ENCODE measurements at places on chromosomes 16 and 17.

GRCh38 chr16:84959045-84959576, 52.2 kb downstream of the ZDHHC7 start:
- no peak for DNase-seq

DNA sequence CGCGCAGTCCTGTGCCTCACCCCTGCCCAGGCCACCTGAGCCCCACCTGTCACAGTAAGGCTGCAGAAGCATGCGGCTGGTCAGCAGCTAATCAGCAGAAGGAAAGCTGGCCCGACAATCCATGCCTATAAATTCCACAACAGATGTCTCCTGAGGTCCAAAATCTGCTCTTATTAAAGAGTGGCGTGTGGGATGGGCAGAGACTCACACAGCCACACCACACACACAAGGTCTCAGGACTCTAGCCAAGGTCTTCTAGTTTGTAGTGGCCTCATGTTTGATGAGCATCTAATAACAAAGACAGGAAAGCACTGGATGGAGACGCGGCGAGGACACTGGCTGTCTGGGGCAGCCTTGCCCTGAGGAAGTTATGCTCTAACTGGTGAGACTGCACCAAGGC, 55.9 kb downstream of the ANKRD11 start:
- DNase-seq = no peak

DNA sequence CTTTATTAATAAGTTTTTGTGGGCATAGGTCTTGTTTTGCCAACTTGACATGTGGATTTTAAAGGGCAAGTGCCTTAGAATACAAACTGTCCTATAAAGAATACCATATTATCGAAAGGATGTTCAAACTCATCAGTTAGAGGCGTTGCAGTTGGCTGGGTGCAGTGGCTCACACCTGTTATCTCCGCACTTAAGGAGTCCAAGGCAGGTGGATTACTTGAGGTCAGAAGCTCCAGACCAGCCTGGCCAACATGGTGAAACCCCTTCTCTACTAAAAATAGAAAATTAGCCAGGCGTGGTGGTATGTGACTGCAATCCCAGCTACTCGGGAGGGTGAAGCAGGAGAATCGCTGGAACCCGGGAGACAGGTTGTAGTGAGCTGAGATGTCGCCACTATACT, 472.0 kb downstream of the WWOX start:
- DNase-seq = no peak

GRCh38 chr16:11372829-11373306, 27.6 kb downstream of the RMI2 start:
- no peak for DNase-seq

GRCh38 chr17:64123114-64123513, 6.8 kb downstream of the ERN1 start:
- DNase-seq = no peak

DNA sequence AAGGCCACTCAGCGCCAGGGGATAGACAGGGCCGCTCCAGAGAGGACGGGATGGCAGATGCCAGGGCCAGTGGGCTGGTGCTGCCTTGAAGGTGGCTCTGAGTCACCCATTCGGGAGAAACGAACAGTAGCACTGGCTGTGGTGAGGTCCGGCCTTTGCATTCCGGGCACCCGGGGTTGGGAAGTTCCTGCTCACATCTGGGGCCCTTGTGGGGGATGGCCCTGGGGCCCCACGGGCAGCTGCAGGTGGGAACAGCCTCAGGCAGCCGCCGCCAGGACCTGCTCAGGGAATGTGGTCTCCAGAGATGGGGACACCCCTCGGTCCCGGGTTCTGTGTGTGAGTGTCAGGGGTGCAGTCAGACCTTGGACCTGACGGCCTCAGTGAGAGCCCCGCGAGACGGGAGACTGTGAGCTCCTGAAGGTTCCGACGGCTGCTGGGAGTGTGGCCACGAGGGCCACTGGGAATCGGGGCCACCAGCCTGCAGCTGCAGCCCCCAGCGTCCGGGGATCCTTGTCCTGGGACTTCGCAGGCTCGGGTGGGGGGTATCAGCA, 1.4 kb downstream of the CBFA2T3 start:
- no peak for DNase-seq

GRCh38 chr16:81834868-81835267, 55.8 kb downstream of the PLCG2 start:
- no peak for DNase-seq

DNA sequence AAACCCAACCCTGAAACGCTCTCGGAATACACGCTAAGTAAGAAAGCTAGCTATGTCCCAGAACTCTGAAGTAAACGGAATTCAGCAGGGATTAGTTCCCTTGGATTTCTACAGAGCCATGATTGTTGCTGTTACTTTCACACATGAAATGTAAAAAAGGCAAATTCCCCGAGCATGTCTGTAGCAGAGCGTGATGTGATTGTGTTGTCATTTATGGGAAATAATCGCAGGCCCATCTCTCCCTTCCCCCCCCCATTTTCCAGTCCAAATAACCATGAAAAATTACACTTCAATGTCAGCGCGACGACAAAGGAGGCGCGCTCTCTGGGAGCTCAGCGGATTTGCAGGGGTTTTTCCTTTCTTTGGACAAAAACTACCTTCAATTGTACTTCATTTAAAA, 209.0 kb downstream of the ZFHX3 start:
- no peak for DNase-seq

DNA sequence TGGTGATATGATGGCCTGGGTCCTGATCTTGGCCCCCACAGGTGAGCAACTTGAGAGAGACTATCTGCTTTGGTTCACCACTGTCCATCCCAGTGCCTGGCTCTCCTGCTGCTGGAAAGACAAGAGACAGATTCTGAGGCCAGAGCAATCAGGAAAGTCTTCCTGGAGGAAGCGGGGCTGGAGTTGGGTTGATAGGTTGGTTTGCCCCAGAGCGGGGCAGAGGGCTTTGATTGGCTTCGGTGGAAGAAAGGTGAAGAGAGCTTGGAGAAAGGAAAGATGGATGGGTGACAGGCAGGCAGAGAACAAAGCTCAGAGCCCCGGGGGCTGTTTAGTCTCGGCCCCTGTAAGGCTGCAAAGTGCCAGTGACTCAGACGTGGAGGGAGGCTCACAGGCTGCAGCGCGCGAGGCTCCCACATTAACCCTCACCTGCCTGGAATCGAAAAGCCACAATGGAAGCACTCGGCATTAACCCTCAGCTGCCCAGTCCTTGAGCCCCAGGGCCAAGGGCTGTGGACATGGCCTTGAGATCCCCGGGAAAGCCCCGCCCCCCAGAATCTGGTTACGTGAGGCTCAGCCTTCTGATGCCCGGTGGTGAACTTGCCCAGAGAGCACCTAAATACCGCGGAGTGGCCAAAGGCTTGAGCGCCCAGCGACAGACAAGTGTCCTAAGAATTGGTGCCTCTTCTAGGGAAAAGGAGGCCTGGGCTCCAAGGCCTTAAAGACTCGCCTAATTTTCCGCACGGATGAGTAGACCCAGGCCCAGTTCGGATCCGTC, 996 bp upstream of the CPNE2 start:
- DNase-seq = no peak

- no peak for DNase-seq
Measured at GRCh38 chr16:951660-952301, 19.0 kb downstream of the LMF1 start.

GRCh38 chr16:57601801-57602478, 26.5 kb upstream of the ADGRG1 start:
- DNase-seq = no peak

DNA sequence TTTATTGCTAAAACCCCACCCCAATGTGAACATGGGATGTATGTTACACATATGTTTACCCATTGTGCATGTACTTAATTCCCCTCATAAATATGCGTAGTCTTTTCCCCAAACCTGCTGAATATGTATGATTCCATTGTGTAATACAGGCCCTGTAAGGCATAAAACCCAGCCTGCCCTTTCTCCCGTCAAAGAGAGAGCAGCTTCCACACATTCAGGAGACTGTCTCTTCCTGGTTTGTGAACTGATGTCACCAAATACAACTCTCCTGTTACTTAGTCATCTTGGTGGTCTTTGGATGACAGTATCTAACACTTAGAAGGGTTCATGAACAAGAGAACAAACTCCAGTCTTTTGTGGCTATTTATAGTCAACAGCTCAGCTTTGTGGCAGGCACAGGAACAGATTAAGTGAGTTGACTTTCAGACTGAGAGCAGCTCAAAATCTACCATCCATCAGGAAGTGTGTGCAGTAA, 24.7 kb upstream of the TMC7 start:
- no peak for DNase-seq

- no peak for DNase-seq
Measured at GRCh38 chr17:2406903-2407790, 6.3 kb upstream of the MNT start.

- DNase-seq = no peak
Measured at GRCh38 chr16:11296706-11297491, 15.8 kb upstream of the PRM1 start.

DNA sequence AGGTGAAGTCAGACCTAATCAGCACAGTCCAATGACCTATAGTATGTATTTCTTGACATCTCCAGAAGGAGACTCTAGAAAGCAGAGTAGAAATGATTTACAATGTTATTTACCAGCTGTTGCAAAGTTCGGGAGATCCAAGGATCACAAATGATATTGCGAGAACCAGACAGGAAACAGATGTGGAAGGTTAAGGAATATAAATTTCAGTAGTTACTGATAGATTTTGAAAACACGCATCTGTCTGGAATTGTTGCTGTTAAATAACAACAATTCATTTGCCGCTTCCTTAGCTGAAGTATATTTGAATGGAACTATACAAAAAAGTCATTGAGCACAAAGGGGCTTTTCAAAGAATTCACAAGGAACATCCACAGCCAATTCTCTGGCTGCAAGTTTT, 72.0 kb downstream of the STXBP4 start:
- no peak for DNase-seq

- no peak for DNase-seq
Measured at GRCh38 chr17:21528031-21528695, 152.0 kb downstream of the KCNJ12 start.

GRCh38 chr17:68576811-68577496, 24.2 kb downstream of the FAM20A start:
- DNase-seq = no peak

- DNase-seq = no peak
Measured at GRCh38 chr17:78338486-78339259, 21.2 kb downstream of the SOCS3 start.

DNA sequence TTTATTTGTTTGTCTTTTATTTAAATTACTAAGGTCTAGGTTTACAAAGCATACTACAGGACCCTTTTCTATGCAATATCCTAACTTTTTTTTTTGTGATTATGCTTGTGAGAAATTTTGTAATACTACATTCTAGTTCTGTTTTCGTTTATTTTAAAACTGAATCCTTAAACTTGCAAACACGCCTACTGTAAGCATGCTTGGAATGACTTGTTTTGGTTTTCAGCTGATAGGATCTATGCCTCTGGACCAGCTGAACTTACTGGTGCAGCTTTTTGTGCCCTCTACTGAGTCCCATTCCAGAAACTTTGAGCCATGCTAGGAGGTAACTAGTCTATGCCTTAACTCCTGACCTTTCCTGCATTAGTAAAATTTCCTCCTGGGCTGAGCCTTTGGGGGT, 6.0 kb downstream of the PDP2 start:
- DNase-seq = no peak

GRCh38 chr16:55297910-55298479, 26.0 kb upstream of the IRX6 start:
- no peak for DNase-seq

DNA sequence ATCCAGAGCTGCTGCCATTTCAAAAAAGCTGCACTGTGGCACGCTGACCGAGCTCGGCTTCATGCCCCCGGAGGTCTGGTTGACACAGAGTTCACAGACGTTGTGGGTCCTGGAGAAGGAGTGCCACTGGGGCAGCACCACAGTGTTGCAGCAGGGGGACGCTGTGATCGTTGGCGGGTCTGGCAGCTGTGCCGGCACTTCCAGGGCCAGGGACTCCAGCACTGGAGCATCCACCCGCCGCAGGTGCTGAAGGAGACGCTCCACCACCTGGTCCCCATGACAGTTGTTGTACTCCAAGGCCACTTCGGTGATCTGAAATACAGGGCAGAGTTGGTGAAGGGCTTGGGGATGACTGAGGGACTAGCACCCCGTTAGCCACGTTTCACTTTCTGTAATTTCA, 23.5 kb downstream of the SNN start:
- no peak for DNase-seq

DNA sequence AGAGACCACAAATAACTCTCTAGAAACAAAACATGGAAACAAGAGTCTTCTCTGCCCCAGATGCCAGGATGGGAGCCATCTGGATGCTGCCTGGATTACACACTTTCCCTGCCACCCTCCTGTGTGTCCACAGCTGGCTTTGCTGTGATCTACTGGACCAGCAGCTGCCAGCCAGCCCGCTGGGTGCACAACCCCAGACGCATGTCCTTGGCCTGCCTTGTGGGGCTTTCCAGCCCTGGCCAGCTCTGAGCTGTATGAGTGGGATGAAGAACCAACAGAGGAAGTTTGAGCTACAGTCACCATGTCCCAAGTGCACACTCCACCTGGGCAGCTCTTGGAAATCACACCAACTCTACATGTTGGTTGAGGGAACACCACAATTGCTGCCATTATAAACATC, 57.0 kb upstream of the TNRC6C start:
- no peak for DNase-seq

GRCh38 chr16:81632392-81633146, 146.5 kb upstream of the PLCG2 start:
- no peak for DNase-seq

- DNase-seq = no peak
Measured at GRCh38 chr16:88983165-88983564, 6.2 kb upstream of the CBFA2T3 start.

DNA sequence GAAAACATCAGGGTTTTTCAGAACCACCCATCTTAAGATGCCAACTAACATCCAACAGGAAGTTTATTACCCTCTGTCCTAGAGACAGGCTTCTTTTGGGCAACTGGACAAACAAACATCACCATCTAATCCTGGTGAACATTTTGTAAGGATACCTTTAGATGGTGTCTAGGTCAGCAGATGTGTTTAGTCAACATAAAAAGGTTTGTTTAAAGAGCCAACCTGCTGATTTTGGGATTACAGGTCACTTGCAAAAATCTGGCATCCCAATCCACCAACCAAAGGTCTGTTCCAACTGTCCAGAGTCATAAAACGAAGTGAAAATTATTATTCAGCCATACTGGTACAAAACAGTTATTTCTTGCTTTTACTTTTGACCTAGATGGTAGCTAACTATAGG, 145.2 kb upstream of the C17orf78 start:
- no peak for DNase-seq

GRCh38 chr16:70267516-70267915, 15.8 kb upstream of the EXOSC6 start:
- DNase-seq = no peak

DNA sequence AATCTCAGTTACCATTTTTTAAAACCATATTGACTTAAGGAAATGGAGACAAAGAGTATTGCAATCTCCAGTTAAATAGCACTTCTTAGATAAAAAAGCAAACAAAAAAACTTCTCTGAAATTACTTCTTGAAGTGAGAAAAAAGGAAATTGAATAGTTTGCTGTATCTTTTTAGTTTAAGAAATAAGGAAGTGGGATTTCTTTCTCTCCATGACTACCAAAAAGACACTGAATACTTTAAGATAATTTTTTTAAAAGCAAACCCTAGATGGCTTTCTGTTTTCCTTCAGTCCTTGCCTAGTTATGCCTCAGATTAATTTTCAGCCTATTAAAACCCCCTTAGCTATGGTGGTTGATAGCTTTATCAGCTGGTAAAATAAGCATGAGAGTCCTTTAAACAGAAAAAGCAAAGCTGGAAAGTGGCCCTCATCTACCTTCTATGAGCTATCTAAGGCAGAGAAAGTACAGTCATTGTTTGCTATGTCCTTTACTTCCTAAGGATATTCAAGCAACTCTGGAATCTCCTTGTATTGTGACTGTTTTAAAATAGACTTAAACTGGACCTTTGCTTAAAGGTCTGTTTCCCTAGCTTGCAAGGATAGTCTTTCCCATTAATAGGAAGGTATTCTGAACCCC, 28.6 kb downstream of the TPPP3 start:
- DNase-seq = no peak

- no peak for DNase-seq
Measured at GRCh38 chr17:17425591-17425990, 51.2 kb upstream of the MED9 start.

Measured in esophagus squamous epithelium (tissue), 5 donors.